Thyroid gland (tissue), 4 donors: ENCODE measurements at places on chromosomes 5 and 9. TPM values are rescaled to one million over a fixed set of nuclear protein-coding genes. Genes with fewer than 3 reads are reported as not detected.
A peak's percentile ranks its signal among the peaks of the same experiment; 100 is the strongest.

TEK gene
- 19.2 TPM for total RNA-seq

UIMC1 gene
- total RNA-seq: 30.0 TPM

MPDZ gene
- 34.2 TPM for total RNA-seq

TAF1L gene
- total RNA-seq: 0.13 TPM

CDC20B gene
- total RNA-seq: not detected

FOXD4L4 gene
- 0.67 TPM for total RNA-seq

PRR16 gene
- 8.6 TPM for total RNA-seq

MARCOL gene
- not detected for total RNA-seq

ZNF883 gene
- 0.78 TPM for total RNA-seq

SH3GL2 gene
- 0.45 TPM for total RNA-seq

BTNL8 gene
- 7.1 TPM for total RNA-seq

FAM169A gene
- total RNA-seq: 28.7 TPM

PCDHB16 gene
- 3.5 TPM for total RNA-seq

SARDH gene
- total RNA-seq: not detected

- no peak for DNase-seq
- no peaks in the 10 kb centered on the region for H3K4me1 ChIP-seq
- H3K36me3 ChIP-seq: no peaks in the 10 kb centered on the region
- no peak overlapping the region for H3K27ac ChIP-seq
- no peak overlapping the region for H3K4me3 ChIP-seq
- no peaks in the 10 kb centered on the region for H3K27me3 ChIP-seq
Measured at GRCh38 chr5:17819783-17820182, 185.5 kb downstream of the TAF11L14 start.

- H3K27me3 ChIP-seq: no peaks in the 10 kb centered on the region
- H3K4me3 ChIP-seq: no peak overlapping the region
- no peaks in the 10 kb centered on the region for H3K36me3 ChIP-seq
- DNase-seq: no peak
Measured at GRCh38 chr9:130426883-130427282, 17.9 kb upstream of the ASS1 start.

DNA sequence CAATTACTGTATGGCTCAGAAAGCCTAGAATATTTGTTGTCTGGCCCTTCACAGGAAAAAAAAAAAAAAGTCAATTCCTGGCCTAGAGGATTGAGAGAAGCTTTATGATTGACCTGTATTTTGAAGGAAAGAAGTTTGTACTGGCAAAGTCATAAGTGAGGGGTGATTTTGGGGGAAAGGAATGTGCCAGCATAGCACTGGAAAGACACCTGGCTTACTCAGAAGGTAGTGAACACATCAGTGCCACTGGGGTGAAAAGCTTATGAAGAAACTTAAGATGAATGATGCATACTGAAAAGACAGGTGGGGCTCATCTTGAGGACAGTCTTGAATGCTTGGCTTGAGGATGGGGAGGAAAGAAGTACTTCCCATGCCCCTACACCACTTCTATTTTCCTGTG is 127.9 kb upstream of the RASA1 start:
- no peak for DNase-seq
- no peak overlapping the region for H3K27ac ChIP-seq
- H3K27me3 ChIP-seq: no peaks in the 10 kb centered on the region
- H3K36me3 ChIP-seq: no peaks in the 10 kb centered on the region
- no peak overlapping the region for H3K4me3 ChIP-seq

DNA sequence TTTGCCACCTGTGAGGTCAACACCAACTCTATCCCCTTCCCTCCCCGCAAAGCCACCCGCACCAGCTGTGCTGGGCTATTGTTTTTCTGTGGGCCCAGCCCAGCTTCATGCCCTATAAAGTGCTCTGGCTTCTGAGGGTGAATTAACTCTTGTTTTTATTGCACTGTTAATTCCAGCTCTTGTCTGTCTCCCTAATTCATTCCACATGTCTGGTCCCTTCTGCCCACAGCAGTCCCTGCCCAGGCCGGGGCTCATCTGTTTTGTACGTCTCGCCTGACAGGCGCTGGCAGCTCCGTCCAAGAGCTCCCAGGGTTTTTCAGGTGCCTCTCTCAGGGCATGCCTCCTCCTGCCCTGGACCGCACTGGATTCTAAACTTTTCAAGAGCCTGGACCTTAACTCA is 118.9 kb downstream of the PDZD2 start:
- H3K27me3 ChIP-seq: no peaks in the 10 kb centered on the region
- no peaks in the 10 kb centered on the region for H3K36me3 ChIP-seq
- no peak overlapping the region for H3K4me3 ChIP-seq
- peaks cover 4% of the 10 kb centered on the region for H3K4me1 ChIP-seq

DNA sequence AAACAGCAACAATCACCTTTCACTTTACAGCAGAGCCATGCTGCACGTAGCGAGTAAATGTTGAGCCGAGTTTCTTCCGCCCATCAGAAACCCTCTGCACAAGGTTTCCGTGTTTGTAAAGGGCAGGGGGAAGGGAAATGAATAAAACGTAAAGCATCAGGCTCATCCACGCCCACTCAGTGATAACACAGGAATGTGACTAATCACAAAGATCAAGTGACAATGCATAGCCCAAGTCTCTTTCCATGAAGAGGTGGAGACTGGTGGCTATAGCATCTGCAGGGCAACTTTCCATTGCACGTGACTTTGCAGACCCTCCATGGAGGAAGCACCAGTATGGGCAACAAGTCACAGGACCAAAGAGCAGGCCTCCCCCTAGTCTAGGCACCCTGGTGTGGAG is 56.6 kb downstream of the CAMSAP1 start:
- H3K27ac ChIP-seq: no peak overlapping the region
- H3K4me1 ChIP-seq: no peaks in the 10 kb centered on the region
- no peaks in the 10 kb centered on the region for H3K27me3 ChIP-seq
- no peak overlapping the region for H3K4me3 ChIP-seq
- no peak for DNase-seq

GRCh38 chr9:129054163-129054851 is 17.9 kb downstream of the MIGA2 start:
- H3K36me3 ChIP-seq: peaks cover 11% of the 10 kb centered on the region
- no peak for DNase-seq
- no peak overlapping the region for H3K27ac ChIP-seq
- H3K4me1 ChIP-seq: peaks cover 12% of the 10 kb centered on the region
- H3K4me3 ChIP-seq: no peak overlapping the region
- no peaks in the 10 kb centered on the region for H3K27me3 ChIP-seq

- no peaks in the 10 kb centered on the region for H3K36me3 ChIP-seq
- no peak for DNase-seq
- no peak overlapping the region for H3K4me3 ChIP-seq
Measured at GRCh38 chr5:2584579-2585269, 166.8 kb downstream of the IRX2 start.

DNA sequence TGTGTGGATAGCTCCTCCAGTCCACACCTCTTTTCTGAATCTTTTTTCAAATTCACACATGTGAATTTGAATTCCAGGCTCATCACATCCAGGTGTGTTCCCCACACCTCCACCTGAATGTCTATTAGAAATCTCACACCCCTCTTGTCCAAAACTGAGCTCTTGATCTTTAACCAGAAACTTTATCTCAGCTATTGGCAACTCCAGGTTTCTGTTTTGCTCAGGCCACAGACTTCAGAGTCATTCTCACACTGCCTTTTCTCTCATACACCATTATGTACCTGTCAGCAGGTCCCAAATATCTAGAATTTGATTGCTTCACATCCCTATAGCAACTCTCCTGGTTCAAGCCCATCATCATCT is 11.6 kb downstream of the NIPSNAP3B start:
- no peak overlapping the region for H3K4me3 ChIP-seq
- no peaks in the 10 kb centered on the region for H3K36me3 ChIP-seq
- DNase-seq: no peak
- no peaks in the 10 kb centered on the region for H3K27me3 ChIP-seq
- H3K4me1 ChIP-seq: no peaks in the 10 kb centered on the region

GRCh38 chr5:60842871-60843385 is 1.1 kb downstream of the ELOVL7 start:
- no peak overlapping the region for H3K4me3 ChIP-seq
- no peaks in the 10 kb centered on the region for H3K36me3 ChIP-seq
- H3K27me3 ChIP-seq: no peaks in the 10 kb centered on the region
- no peak for DNase-seq
- peaks cover 6% of the 10 kb centered on the region for H3K4me1 ChIP-seq
- peak overlapping the region; percentile 54 for H3K27ac ChIP-seq

GRCh38 chr9:85212887-85213286 is 528.9 kb downstream of the AGTPBP1 start:
- H3K27me3 ChIP-seq: no peaks in the 10 kb centered on the region
- H3K36me3 ChIP-seq: no peaks in the 10 kb centered on the region
- H3K4me1 ChIP-seq: no peaks in the 10 kb centered on the region

GRCh38 chr5:171622010-171622409 is 163.6 kb upstream of the SMIM23 start:
- H3K27ac ChIP-seq: no peak overlapping the region
- H3K36me3 ChIP-seq: no peaks in the 10 kb centered on the region
- DNase-seq: no peak

DNA sequence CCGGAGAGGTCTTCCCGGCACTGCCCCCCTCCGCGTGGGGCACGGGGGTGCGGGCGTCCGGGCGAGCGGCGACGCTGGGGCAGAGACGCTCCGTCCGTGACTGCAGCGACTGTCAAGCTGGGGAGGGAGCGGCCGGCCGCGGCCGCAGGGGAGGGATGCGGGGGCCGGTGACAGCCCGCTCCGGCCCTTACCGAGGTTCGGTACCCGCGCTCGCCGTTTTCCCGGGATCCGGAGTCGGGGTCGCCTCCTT is 400 bp downstream of the KDM4C start:
- peak overlapping the region; percentile 90 for H3K4me3 ChIP-seq
- H3K27ac ChIP-seq: peak overlapping the region; percentile 98
- no peaks in the 10 kb centered on the region for H3K27me3 ChIP-seq
- DNase-seq: no peak

DNA sequence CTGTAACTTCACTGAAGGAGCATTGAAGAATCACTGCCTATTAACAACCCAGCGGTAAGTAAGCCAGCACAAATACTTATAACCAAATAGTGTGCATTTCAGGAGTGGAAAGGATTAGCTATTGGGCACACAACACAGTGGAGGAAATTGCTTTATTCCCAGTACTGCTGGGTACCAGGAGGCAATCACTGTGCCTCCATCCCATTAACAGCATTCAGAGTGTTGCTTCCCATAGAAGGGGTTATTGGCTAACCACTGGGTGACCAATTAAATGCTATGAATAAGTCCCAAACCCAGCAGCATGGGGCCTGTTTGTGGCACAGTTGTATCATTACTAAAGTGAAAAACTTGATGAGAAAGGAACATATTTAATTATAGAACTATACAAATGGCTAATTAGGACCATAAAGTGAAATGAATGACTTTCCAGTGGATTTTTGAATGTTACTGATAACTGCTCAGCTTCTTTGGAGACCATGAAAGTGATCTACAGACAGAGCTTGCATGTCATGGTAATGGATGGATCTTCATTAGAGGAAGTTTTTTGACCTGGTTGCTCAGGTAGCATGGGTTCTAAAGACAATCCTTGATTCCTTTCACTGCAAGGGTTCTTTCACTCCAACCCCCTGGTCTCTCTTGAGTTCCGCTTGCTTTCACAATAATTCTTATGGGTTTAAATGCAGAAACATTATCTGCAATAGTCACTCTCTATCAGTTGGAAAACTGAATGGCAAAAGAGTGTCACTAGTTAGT is 413.3 kb upstream of the RORB start:
- no peak for DNase-seq
- no peaks in the 10 kb centered on the region for H3K36me3 ChIP-seq
- H3K27me3 ChIP-seq: no peaks in the 10 kb centered on the region
- H3K27ac ChIP-seq: no peak overlapping the region

GRCh38 chr5:65037831-65038815 is 269.4 kb downstream of the CWC27 start:
- no peak overlapping the region for H3K4me3 ChIP-seq
- no peaks in the 10 kb centered on the region for H3K36me3 ChIP-seq

DNA sequence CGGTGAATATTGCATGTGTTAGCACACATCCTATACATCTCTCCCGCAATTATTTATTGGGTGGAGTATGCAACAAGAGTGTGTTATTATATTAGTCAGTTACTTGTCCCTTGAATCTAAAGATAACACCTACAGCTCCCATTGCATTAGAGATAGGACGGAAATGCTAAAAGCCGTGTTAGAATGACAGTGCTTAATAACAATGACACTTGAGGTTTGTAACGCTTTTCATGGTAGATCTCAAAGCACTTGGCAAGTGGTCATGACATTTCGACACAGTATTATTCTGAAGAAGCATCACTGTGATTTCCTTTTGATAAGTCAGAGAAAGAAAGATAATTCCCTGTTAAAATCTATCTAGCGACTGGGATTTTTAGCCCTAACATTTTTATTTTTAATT is 33.4 kb upstream of the TRIO start:
- H3K27me3 ChIP-seq: no peaks in the 10 kb centered on the region
- no peak overlapping the region for H3K27ac ChIP-seq
- H3K4me3 ChIP-seq: no peak overlapping the region
- H3K4me1 ChIP-seq: no peaks in the 10 kb centered on the region
- H3K36me3 ChIP-seq: no peaks in the 10 kb centered on the region

GRCh38 chr5:64869419-64869818 is 100.7 kb downstream of the CWC27 start:
- no peak overlapping the region for H3K27ac ChIP-seq
- H3K27me3 ChIP-seq: no peaks in the 10 kb centered on the region
- H3K36me3 ChIP-seq: no peaks in the 10 kb centered on the region
- no peaks in the 10 kb centered on the region for H3K4me1 ChIP-seq
- H3K4me3 ChIP-seq: no peak overlapping the region

GRCh38 chr9:71270554-71270953 is 149.1 kb upstream of the TRPM3 start:
- no peaks in the 10 kb centered on the region for H3K27me3 ChIP-seq
- H3K4me1 ChIP-seq: no peaks in the 10 kb centered on the region
- no peak for DNase-seq
- no peak overlapping the region for H3K4me3 ChIP-seq
- no peaks in the 10 kb centered on the region for H3K36me3 ChIP-seq

DNA sequence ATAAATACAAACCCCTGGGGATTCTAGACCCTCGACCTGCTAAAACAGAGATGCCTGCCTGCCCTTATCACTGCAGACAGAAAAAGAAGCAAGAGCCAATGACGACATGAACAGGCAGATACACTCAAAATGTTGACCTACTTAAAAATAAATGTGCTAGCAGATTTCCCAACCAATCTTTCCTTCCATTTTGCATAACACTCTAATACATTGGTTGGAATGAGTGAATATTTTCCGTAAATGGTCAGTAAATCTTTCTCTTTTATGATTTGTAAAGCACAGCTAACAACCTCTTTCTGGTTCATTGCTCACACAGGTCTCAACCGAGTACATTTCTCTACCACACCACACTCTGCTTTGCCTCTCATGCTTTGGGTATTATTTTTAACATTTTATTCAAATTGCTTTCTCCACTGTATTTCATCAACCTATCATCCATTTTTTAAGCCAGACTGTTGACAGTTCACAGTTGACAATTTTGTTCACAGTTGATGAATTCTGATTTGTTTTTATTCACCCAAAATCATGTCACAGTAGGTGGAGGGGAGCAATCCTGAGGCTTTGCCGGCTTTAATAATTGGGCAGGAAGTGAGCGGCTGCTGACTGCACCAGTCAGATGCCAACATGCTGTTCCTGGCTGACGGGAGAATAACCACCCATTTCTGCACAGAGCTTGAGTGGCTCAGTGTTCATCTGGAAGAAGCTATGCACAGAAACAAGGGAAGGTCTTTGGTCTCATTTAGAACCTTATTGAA is 426.6 kb downstream of the SPOCK1 start:
- peak overlapping the region; percentile 15 for H3K27ac ChIP-seq
- H3K4me3 ChIP-seq: no peak overlapping the region
- DNase-seq: peak; percentile 22
- no peaks in the 10 kb centered on the region for H3K4me1 ChIP-seq
- no peaks in the 10 kb centered on the region for H3K27me3 ChIP-seq

- H3K36me3 ChIP-seq: no peaks in the 10 kb centered on the region
- no peaks in the 10 kb centered on the region for H3K27me3 ChIP-seq
Measured at GRCh38 chr9:135581636-135582426, 20.3 kb downstream of the PAEP start.
